ENCODE measurements at places on chromosomes 7 and 10.

GRCh38 chr10:43857931-43858315, 209.2 kb upstream of the ZNF32 start:
- ATAC-seq: no peak

DNA sequence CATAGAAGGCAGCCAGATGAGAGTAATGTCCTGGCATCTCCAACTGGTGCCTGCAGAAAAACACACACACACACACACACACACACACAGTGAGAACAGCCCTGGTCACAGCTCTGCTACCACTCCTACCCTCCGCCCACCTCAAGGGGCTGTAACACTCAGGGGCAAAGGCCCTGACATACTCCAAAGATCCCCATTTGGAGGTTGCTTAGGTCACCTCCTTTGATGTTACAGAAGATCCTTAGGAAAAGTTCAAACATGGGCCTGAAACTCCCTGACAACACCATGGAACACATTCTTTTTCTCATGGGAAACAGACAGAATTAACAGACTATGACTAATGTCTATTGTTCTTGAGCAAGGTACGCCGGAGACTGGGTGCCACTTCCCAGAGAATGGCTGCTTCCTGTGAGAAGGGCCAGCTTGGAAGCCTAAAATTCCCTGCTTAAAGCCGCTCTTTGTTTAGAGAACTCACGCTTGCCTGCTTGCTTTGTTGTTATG, 27.7 kb downstream of the DENND11 start:
- ATAC-seq: peak; percentile 81

DNA sequence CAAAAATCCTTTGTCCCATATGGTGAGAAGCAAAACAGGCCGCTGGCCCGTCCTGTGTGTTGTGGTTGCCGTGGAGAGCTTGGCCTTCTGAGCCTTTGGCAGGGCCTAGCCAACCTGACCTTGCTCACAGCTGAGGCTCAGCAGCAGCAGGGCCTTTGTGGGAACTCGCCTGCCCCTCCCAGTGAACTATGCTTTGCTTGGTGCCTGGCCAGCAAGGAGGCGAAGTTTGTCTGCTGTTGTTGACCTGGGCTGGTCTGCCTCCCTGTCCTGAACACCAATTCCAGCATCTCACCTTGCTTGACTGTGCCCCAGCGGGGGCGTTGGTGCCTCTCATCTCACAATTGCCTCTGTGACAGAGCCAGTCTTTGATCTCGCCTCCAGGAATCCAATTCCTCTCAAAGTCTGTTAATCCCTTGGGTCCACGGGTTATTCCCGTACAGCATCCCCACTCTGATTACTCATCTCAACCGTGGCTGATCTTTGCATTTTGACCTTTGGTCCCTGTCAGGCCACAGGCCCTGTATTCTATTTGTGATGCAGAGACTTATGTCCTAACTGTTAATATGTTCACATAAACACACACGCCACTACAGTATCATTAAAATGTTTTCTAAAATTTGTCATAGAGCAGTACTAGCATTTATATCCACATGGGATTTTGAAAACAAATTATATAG, 22.6 kb downstream of the EPDR1 start:
- no peak for ATAC-seq

DNA sequence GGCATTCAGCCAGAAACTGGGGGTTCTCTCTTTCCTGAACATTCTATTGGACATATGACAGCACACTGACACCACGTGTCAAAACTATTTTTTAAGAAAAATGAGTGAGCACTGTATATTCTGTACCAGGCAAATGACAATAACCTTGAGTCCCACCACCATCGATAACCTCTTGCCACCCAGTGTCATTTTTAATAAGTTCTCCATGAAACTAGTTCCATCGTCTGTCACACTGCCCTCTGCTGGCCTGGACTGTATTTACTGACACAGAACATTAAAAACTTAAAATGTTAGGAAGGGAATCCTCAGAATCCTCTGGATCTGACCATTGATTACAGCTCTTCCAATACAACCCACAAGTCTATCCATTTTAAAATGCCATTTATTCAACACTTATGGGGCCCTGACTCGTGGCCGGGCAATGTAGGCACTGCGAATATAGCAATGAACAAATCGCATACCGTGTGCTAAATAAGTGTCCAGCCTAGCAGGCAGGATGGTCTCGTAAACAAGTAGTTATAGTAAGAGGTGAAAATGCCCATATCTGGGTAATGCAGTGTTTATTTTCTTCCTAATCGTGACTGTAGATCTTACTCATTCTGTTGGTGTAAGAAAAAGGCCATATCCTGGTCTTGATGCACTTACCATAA, 35.9 kb upstream of the CACNB2 start:
- ATAC-seq: peak; percentile 25

- no peak for ATAC-seq
Observed at GRCh38 chr10:80253266-80253962, 36.0 kb downstream of the MAT1A start.

GRCh38 chr7:151754688-151755130, 122.2 kb downstream of the PRKAG2 start:
- ATAC-seq: no peak

DNA sequence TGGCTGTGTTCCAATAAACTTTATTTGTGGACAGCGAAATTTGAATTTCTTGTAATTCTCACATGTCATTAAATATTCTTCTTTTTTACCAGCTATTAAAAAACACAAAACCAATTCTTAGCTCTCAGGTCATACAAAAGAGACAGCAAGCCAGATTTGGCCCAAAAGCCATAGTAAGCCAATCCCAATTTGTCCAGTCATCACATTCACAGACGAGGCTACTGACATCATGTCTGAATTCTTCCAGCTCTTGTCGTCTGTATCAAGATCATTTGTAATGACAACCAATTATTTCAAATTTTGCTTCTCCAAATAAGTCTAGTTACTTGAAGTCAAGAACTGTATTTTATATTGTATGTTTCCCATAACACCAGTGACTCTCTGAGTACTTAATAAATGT, 266.5 kb downstream of the PAXIP1 start:
- ATAC-seq: no peak

DNA sequence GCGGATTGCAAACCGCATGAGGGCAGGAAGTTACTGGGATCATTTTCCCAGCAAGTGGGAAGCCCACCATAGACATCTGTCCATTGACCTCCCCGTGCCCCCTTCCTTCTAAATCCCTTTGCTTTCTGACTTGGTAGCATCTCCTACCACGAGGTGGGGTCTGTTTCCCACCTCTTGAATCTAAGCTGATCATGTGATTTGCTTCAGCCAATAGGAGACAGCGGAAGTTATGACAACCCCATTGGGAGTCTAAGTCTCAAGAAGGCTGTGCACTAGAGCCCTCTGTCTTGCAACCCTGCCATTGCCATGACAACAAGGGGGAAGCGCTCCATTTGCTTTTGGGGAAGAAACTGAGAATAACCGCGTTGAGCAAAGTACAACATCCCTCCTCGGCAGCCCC, 39.2 kb upstream of the CARD11 start:
- no peak for ATAC-seq

GRCh38 chr7:75771224-75771623, 787 bp downstream of the CCL26 start:
- ATAC-seq: peak; percentile 51

- ATAC-seq: no peak
Observed at GRCh38 chr7:16836481-16836880, 31.7 kb upstream of the AGR2 start.

GRCh38 chr7:44767912-44768627, 19.4 kb downstream of the ZMIZ2 start:
- ATAC-seq: peak; percentile 73

GRCh38 chr7:74092964-74093471, 9.4 kb downstream of the LIMK1 start:
- ATAC-seq: peak; percentile 27

DNA sequence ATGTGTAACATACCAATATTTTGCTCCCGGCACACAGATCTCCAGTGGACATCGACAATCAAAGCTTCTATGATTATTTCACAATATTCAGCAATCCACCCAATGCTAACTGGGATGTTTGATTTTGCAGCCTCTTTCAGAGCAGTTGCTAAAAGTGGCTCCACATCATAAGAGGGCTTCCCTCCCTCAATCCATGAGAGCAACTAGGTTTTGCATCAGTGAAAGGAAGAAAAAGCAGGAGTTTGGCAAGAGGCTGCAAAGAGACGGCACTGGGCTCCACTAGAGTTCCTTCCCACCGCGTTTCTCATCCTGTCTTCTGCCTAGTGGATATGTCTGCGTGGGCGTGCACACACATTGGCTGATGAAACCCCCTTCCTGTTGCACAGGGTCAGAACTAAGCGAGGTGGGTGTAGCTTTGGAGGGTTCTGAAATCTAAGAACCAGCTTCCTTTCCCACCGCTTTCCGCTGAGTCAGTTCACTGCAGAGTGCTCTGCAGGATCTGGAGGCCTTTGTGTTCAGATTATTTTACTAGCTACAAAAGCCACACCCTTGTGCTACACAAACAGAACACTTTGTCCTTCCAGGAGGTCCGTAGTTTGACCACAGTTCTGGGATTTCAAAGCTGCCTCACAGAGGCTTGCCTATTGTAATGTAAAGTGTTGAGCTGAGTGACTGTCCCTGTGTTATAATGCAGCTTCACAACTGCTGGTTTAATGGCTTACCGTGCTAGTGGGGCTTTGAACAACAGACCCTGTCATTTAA, 28.1 kb downstream of the ARL4A start:
- ATAC-seq: peak; percentile 94

GRCh38 chr10:63583909-63584724, 62.9 kb downstream of the REEP3 start:
- no peak for ATAC-seq

GRCh38 chr10:126373972-126374371, 14.3 kb downstream of the ADAM12 start:
- ATAC-seq: no peak

GRCh38 chr7:69625238-69625637, 27.0 kb downstream of the AUTS2 start:
- no peak for ATAC-seq

- no peak for ATAC-seq
Observed at GRCh38 chr7:107029061-107029763, 15.3 kb upstream of the PRKAR2B start.

DNA sequence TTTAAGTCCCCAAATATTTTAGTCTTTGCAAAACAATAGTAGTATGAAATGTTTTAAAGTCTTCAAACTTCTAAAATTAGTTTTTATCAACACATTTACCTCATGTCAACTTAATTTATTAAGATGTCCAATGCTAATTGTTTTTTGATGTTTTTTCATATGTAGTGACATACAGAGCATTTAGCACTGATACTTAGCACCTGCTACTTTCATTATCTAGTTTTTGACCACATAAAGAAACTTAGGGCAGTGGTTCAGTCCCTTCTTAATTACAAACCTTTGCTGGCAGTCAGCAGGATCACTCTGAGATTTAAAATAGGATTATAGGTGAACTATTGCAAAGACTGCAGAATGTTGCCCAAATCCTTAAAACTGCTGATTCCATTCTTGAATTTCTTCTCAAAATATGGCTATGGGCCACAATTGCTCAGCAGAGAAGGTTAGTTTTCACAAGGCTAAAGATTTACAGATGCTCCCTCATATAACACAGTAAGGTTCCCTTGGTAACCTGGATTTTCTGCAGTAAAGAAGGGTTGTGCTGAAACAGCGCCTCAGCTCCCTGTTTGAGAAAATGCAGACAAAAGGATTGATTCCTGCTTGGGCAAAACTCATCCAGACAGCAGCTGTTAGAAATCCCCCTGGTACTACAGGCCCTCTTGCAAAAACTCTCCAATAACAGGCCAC, 3.4 kb downstream of the GPR85 start:
- ATAC-seq: no peak

GRCh38 chr7:111074748-111075146, 16.2 kb upstream of the LRRN3 start:
- no peak for ATAC-seq

DNA sequence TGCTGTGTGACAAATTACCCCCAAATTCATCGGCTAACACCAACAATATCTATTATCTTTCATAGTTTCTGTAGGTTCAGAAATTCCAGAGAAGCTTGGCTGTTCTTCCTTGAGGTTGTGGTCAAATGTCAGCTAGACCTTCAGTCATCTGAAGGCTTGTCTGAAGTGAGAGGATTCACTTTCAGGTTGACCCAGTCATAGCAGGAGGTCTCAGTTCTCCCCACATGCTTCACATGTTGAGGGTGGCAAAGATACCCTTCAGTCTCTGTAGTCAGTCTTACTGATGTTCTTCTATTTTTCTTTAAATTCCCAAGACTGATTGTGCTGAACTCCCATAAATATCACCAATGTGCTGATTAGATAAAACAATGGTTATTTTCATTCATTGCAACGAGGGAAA, 1692.0 kb downstream of the REEP3 start:
- no peak for ATAC-seq

DNA sequence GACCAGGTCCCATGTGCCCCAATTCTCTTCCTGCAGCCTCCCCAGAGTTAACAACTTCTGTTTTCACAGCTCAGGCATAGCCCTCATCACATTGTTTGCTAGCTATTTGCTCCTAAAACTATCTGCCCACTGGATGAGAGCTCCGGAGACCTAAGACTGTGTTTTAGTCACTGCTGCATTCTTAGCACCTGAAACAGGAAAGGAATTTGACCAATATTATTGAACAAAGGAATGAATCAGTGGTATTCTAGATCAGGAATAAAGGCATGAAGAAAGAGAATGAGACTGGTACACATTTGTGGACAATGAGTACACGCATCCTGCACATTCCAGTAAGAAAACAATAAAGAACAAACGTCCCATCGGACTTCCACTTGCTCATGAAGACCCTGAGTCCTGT, 54.8 kb downstream of the PPP1R17 start:
- no peak for ATAC-seq

- ATAC-seq: no peak
Observed at GRCh38 chr7:122637784-122638183, 61.1 kb downstream of the RNF133 start.

DNA sequence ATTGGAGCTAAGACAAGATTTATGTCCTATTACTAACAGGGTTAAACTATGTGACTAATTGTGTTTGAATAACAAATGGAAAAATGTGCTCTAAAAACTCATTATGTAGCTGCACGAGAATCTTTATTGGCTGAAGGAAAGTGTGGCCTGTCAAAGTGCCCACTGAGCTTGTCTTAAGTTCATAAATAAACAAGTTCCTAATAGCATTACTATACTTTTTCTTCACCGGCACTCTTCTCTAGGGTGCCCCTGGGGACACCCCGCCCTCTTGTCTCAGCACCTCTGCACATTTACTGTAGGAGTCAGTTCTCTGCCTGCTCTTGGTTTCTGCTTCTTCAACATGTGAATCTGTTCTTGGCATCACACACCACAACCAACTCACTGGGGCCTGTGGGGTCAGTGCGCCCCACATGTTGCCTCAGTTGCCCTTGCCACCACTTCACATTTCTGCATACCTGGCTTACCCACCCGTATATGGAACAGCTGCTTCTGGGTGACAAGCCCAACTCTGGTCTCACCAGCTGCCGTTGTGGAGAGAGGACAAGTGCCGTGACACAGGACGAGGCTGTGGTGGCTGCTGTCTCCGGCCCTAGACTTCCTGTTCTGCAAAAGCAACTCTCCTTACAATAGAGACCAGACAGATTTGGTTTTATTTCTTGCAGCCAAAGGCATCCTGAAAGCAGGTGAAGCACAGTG, 96.3 kb upstream of the DDC start:
- ATAC-seq: no peak

GRCh38 chr7:29019896-29020295, 61.8 kb upstream of the TRIL start:
- ATAC-seq: no peak

GRCh38 chr10:35435824-35436223, 99.5 kb downstream of the CCNY start:
- ATAC-seq: no peak

All from esophagus mucosa (tissue), 1 donor.